Stimulated activated CD8-positive, alpha-beta memory T cell treated with anti-CD3 and anti-CD28 coated beads, Interleukin-15, amount 100 ng/mL, for 4 hours (primary cell): ENCODE measurements at places on chromosomes 7 and 10.

GRCh38 chr7:45575501-45576248 is 1.5 kb downstream of the ADCY1 start:
- no peak for DNase-seq

- DNase-seq = no peak
Observed at GRCh38 chr7:130180571-130181262, 24.5 kb downstream of the TMEM209 start.

GRCh38 chr7:138865843-138866242 is 67.8 kb upstream of the ATP6V0A4 start:
- DNase-seq = no peak

DNA sequence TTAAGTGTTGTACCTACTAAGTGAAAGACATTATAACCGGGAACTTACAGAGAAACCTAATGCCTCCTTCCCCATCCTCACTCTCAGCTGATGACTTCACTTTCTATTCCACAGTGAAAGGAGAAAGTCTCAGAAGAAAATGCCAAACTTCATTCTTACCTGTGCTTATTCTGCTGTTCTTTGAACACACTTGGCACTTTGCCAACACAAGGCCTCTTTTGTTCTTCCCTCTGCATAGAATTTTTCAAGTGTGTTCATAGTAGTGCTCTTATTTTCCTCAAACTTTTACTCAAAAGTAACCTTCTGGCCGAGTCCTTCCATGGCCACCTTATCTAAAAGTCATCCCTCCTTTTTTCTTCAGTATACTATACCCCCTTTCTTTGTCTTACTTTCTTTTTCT is 59.4 kb upstream of the ETV1 start:
- no peak for DNase-seq

DNA sequence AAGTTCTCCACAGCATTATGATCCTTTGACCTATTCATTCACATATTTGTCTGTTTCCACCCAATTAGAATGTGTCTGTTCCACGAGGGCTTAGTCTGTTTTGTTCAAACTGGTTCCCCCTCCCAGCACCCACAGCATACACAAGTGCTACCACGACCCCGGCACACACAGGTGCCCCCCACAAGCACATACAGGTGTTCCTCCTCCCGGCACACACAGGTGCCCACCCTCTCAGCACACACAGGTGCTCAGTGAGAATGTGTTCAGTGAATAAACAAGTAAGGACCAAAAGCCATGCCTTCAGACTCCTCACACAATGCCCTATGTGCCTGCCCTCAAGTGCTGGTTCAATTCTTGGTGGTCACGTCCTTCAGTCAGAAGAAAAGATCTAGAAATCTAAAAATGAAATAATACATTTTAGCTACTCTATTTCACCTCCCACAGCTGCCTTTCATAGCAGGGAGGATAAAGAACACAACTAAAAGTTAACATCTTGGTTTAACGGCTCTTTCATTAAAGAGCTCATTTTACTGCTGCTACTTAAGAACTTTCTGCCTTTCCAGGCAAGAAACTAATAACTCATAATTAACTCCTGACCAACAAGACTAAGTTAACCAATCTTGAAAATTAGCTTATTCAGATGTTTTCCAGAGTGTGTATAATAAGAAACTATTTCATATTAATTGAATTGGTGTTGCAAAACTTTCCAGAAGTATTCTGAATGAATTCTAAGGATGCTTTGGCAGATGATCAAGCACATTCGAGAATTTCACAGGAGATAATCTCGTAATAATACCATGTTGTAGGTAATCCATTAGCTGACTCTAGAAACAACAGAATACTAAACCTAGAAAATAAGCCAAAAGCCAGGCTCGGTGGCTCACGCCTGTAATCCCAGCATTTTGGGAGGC is 2.3 kb downstream of the DNMBP start:
- DNase-seq = no peak

DNA sequence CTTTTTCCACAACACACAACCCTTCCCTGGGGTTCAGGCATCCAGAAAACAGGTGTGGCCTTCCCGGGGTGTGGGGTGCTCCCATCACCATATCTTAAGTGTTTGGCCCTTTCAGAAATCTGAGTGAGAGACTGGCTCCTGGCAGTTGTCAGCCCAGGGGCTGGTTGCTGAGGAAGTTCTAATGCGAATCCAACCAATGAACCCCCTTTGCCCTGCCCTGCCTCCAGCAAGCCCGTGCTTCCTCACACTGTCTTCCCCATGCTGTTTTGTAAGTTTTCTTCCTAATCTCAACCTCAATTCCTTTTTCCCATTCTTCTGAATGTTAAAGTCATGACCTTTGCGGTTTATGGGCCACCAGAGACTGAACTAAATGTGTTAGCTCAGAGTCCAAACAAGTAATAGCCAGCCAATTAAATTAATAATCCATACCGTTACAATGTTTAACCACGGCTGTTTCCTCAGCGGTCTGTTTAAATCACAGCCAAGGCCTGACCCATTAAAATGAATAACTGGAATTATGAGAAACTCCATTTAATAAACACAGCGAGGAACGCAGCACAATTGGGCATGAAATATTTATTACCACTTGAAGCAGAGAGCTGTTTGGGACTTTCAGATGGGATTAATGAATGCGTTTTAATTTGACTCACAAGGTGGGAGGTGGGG is 90.9 kb upstream of the TCF7L2 start:
- no peak for DNase-seq

DNA sequence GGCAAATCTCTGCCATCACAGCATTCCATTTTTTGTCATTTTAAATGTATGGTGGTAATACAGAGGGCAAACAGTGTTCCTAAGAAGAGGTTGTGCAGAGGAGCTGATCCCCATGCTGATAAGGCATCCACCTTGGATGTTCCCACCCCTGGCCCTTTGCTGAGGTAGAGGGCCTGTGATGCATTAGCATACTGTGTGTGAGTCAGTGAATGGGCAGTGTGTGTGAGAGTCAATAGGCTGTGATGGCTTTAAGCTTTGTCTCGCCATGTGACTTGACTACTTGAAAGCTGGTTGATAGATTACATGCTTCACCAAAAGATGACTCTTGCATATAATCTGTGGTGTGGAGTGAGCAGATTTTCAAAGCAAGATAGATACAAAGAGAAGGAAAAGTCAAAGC is 81.3 kb downstream of the INSYN2A start:
- no peak for DNase-seq

GRCh38 chr7:55067748-55068147 is 48.9 kb downstream of the EGFR start:
- no peak for DNase-seq

DNA sequence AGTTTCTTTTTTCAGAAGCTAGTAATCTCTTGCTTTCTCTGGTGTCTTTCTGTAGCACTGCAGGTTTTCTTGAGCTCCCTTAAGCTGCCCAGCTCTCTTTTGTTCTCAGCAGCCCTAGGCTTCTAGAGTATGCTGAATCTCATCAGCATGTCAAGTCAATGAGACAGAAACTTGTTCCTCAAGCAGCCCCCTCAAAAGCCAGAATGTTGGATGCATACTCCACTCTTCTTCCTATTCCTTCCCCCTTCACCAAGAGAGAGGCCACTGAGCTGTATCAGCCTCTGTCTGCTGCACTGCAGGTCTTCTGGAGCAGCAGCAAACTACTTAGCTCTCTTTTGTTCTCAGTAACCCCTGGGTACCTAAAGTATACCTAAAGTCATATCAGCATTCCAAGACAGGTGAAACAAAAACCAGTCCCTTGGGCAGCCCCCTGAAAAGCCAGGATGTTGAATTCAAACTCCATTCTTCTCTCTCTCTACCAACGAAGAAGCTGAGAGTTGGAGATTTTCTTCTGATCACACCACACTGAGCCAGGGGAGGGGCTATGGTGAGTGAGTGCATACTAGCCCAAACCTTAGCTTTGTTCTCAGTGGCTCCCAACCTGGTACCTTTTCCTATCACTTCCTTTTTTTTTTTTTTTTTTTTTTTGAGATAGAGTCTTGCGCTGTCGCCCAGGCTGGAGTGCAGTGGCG is 73.3 kb upstream of the WAC start:
- no peak for DNase-seq

- DNase-seq = no peak
Observed at GRCh38 chr7:38846280-38846679, 62.7 kb downstream of the VPS41 start.

GRCh38 chr10:80196270-80196949 is 8.9 kb downstream of the ANXA11 start:
- DNase-seq = peak; percentile 60

- no peak for DNase-seq
Observed at GRCh38 chr10:115974816-115975430, 298.1 kb downstream of the GFRA1 start.

- DNase-seq = no peak
Observed at GRCh38 chr10:8130973-8131911, 76.8 kb downstream of the GATA3 start.

GRCh38 chr7:152336754-152337368 is 98.9 kb downstream of the KMT2C start:
- no peak for DNase-seq

DNA sequence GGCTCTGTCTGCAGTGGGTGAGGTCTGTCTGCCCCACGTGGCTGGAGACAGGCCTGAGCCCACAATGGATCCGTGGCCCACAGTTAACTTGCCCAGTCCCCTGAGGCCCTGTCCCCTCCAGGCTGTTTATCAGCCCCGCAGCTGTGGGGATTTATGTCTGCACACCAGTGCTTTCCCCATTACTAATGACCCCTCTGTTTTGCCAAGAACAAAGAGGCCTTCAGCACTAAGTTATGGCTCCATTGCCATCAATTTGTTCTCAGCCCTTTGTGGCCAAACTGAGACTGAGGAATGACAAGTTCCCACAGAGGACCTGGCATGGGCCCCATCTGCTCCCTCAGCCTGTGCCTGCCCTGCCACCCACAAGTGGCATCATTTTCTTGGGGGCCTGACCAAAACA is 138.2 kb downstream of the C10orf105 start:
- no peak for DNase-seq

- no peak for DNase-seq
Observed at GRCh38 chr10:79068203-79068561, 584 bp upstream of the ZMIZ1 start.

DNA sequence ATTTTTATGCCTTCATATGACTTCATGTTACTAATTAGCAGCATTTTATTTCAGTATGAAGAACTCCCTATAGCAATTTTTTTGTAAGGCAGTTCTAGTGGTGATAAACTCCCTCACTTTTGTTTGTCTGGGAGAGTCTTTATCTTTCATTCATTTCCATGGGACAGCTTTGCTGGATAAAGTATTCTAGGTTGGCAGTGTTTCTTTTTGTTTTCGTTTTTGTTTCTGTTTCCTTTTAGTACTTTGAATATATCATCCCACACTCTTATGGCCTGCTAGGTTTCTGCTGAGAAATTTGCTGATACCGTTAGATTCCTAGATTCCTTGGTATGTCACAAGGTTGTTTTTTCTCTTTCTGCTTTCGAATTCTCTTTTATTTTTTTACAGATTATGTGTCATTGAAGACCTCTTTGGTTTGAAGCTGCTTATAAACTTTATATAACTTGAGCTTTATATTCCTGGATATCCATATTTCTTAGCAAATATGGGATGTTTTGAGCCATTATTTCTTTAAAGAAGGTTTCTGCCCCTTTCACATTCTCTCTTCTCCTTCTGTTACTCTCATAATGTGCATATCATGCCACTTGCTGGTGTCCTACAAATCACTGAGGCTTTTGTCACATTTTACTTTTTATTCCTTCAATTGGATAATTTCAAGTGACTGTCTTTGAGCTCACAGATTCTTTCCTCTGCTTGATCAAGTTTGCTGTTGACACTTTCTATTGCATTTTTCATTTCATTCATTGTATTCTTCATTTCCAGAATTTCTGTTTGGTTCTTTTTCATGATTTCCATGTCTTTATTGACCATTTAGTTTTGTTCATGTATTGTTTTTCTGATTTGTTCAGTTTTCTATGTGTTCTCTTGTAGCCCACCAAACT is 28.9 kb upstream of the AHR start:
- DNase-seq = no peak

DNA sequence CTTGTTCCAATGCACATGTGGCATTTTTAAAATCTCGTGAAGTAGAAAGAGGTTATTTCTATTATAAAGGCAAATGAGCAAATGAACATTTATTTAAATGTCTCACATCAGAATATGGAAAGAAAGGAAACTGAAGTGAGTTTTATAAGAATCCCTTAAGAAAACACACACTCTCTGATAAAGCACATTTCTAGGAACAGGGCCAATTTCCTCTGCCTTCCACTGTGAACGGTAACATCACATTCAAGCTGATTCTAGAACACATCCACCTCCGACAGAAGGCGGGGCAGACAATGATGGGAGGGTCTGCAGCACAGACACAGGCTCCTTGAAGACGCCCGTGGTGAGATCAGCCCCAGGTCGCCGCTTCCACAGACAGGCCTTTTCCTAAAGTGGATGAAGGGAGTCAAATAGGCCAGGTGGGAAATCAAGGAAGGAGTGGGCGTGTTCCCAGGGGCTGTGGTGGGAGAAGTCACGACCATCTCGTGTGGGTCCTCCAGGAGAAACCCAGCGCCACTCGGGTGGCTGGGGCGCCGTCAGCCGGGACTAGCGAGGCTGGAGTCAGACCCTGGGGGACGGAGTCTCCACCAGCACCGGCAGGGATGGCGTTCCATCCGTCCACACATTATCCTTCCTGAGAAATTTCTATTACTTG is 31.1 kb downstream of the PITRM1 start:
- no peak for DNase-seq

DNA sequence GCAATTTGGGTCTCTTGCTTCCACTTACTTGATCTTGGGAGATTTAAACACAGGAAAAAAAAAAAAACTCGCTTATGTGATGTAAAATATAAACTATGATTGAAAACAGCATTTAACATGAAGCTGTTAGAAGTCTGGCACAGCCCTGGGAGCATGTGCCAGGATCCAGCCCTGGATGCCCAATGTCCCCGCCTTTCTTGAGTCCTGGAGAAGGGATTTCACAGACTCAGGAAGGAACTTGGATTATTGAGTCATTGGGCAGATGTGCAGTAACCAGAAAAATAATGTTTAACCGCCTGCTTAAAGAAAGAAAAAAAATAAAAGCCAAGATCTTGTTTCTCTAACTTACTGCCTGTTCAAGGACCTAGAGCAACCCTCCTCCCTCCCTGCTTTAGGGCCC is 3.7 kb upstream of the JCAD start:
- DNase-seq = no peak
